AG10803 (cell line): ENCODE measurements at places on chromosomes 7 and 10.

DNA sequence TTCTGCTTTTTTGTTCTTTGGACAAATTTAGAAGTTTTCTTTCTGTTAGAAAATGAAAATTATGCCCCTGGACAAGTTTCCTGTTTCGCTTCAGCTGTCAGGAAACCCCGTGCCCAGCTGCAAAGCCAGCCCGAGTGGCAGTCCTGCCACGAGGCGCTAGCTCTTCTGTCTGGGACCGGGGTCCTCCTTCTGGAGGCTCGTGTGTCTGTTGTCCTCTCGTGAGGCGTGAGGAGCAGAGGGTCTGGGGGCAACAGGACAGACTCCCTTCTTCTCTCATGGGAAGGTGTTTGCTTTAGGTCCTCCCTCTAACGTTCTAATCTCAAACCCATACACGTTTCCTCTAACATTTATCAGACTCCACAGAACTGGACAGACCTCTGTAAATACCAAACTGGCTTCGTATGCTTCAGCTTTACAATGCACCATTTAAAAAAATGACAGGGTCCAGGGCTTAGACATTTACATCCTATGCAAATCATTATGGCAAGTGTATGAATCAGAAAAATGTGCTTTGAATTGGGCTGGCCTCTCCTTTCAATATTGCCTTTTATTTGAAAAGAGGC lies 184.5 kb upstream of the SHH start:
- no peak for DNase-seq

DNA sequence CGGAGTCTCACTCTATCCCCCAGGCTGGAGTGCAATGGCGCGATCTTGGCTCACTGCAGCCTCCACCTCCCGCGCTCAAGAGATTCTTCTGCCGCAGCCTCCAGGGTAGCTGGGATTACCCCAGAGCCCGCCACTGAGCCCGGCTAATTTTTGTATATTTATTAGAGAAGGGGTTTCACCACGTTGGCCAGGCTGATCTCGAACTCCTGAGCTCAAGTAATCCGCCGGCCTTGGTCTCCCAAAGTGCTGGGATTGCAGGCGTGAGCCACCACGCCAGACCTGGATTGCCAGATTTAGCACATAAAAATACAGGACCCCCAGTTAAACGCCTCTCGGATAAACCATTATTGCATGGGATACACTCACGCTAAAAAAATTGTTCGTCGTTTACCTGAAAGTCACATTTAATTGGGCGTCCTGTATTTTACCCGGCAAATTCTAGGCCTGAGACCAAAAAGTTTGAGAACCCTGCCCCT lies 375 bp upstream of the GATAD1 start:
- DNase-seq, result no peak

DNA sequence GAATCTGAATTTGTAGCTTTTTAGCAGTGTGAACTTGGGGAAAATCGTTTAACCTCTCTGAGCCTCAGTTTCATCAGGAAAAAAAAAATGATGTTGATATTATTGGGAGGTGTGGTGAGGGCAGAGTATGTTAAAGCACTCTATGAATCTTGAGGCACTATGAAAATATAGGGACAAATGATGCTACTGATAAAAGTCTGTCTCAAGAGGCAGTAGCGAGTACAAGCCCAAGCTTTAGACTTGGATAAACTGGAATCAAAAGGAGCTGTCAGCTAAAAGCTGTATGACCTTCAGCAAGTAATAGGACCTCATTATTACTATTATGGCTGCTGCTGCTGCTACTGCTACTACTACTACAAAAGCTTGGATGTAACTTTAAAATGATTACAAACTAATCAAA lies 8.4 kb downstream of the ZNF277 start:
- no peak for DNase-seq

DNA sequence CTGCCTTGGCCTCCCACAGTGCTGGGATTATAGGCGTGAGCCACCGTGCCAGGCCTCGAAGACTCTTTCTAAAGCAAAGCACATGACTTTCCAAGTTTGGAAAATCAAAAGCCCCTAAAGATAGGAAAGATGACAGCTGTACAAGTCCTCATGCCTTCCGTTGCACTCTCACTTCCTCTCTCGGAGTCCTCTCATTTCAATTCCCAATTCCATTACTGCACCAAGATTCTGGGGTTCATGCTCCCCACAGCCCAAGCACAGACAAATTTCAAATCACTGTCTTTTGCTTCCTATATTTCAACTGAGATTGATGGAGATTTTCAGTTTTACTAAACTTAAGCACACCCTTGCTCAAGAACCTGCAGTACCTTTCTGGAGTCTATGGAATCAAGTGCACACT lies 10.9 kb upstream of the PLAU start:
- no peak for DNase-seq

DNA sequence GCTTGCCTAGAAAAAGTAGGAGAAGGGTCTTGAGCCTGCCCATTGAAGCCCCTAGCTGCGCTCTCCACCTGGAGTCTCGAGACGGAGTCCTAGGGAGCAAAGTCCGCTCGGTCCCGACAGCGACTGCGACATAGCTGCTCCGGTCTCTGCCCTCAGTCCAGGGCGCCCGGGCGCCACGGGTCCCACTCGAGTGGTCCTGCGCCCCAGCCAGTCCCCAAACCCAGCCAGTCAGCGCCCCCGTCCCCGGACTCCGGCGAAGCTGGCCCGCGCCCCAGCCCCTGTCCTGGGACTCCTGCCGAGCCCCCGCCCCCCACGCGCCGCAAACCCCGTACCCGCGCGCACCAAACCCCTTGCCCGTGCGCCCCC lies 490 bp downstream of the TNS3 start:
- DNase-seq, result no peak

- DNase-seq, result peak; percentile 84
Measured at GRCh38 chr7:48094861-48095293, 5.8 kb downstream of the UPP1 start.

DNA sequence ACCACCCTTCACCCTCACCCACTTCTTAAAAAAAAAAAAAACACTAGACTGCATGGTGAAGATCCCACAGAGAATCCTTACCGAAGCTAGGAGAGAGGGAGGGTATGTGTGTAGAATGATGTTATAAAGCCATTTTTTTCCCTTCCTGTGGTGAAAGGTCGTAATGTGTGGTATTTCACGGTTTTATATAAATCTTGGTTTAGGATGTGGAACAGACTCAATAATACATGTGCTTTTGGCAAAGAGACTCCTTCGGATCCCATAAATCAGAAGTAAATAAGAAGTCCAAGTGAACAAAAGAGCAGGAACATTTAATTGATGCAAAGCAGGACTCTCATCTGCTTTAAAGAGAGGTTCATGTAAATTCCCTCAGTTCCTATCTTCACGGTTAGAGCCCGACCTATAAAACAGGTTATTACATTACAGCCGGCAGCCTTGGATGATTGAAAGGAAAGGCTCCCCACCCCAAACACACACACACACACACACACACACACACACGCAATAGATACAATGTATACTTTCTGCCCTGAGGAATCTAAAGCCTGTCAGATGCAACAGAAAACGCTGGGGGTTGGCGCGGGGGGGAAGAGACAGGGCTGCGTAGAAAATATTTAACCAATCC lies 8.8 kb downstream of the DLX5 start:
- DNase-seq, result no peak

GRCh38 chr10:28113202-28113601 lies 114.3 kb upstream of the ODAD2 start:
- DNase-seq, result no peak

DNA sequence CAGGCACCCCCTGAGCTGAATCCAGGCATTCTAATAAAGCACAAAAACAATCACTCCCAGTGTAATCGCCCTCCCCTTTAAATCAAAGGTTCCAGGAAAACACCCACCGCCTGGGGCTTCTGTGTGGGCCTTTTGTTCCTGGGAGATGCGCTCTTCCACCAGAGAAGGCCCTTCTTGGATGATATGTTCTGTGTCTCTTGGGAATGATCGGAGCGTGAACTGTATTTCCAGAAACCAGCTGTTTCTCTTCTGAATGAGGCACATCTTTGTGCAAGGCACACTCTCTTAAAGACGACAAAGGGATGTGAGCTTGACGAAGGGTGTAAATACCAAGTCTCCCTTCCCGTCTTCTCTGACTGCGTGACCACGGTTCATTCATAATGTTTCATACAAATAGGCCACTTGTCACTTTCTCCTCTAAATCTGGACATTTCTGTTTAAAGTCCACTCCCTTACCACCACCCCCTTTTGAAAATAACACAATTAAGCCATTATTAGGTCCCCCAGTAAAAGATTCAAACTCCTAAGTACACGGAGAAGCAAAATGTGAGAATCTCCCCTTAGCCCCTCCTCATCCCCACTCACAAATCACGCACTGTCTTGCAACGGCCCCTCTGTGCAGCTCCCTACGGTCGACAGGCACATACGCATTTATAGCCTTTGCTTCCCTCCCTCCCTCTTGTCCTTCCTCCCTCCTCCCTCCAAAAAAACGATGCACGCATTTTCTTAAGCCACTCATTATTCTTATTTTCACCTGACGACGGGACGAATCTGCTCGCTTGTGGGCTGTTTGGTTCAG lies 45.6 kb upstream of the ENO4 start:
- no peak for DNase-seq

DNA sequence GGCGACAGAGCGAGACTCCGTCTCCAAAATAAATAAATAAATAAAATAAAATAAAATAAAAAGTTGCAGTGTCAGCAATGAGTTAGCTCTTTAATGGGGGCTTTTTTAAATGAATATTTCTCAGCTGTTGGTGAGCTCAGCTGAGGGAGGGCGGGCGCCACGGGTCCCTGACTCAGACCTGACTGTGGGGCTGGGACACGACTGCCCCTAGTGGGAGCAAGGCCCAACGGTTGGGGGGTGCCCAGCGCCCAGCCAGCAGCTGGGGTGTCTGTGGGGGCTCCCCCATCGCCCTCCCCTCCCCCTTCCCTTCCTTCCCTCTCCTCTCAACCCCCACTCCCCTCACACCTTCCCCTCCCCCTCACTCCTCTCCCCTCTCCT lies 46.6 kb downstream of the PWWP2B start:
- DNase-seq, result peak; percentile 23

GRCh38 chr10:126229686-126230085 lies 158.6 kb downstream of the ADAM12 start:
- no peak for DNase-seq

DNA sequence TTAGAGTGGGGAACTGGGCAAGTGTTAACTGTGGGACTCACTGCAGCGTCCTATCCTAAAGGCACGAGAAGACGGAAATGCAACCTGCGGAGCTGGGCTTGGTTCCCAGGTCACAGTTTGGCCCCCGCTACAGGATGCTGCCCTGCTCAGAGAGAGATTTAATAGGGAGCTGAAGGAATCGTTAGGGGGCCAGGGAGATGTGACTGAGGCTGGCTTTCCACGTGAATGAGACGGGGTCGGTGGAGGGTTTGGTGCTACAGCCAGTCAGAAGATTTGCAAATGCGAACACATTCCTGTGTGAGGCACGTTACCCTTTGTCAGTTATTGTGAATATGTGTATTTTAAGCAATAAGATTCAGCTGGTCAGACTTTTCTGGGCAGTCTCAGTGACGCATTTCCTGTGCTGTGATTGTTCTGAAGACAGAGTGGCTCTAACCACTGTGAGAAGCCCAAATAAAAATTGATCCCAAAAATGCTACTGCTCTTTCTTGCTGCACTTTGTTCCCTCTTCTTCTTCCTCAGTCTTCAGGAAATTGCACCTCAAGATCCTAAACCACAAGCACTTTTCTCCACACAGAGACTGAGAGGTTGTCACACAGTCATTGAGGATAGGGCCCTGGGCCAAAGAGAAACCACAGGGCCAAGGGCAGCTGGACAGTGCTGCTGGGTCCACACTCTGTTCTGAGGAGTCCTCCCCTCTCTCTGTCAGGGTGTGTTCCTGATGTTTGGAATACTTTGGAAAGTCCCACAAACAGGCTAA lies 21.2 kb downstream of the CYP17A1 start:
- DNase-seq, result peak; percentile 89

- no peak for DNase-seq
Measured at GRCh38 chr7:41047211-41047610, 655.7 kb downstream of the INHBA start.

- DNase-seq, result peak; percentile 84
Measured at GRCh38 chr7:116588225-116588624, 63.4 kb downstream of the CAV1 start.

DNA sequence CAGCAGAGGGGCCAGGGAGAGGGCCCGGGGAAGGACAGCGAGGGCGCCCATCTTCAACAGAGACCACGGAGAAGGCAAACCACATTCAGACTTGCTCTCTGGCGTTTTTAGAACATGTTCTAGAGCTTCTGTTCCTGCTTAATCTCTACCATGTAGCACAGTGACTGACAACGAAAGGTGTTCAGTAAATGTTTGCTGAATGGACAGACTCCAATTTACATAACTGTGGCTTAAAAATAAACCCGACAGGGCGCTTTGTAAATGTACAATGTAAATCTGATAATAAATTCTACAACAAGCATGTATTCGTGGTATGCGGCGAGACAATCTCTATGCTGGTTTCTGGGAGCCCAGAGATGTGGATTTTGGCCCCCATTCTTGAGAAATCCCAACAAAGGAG lies 10.5 kb downstream of the ADARB2 start:
- no peak for DNase-seq

GRCh38 chr7:30510124-30511075 lies 5.8 kb upstream of the GGCT start:
- peak; percentile 44 for DNase-seq

DNA sequence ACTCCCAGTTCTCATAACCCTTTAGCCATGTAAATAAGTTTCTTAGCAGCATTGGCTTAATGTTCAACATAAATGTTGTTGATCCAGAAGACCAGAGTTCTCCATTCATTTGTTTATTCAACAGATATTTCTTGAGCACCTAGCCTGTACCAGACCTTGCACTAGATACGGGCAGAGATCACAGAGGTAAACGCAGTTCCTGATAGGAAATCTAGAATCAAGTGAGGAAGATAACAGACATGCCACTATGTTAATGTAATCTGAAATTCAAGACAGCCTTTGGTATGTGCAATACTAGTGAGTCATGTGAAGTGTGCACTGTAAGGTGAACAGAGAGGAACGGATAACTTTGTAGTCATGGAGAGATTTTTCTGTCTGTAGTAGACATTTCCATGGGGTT lies 3.0 kb downstream of the BUB3 start:
- peak; percentile 16 for DNase-seq

GRCh38 chr10:108521827-108522492 lies 1357.5 kb upstream of the SORCS1 start:
- no peak for DNase-seq
